ENCODE measurements at places on chromosomes 5 and 9.

GRCh38 chr9:4984621-4985385 is at the start of gene JAK2:
Gene JAK2, plus strand, starts transcription at chr9:4985272. Its CDS starts 36,716 bp downstream, at chr9:5021988.
- DNase-seq: peak; percentile 63

DNA sequence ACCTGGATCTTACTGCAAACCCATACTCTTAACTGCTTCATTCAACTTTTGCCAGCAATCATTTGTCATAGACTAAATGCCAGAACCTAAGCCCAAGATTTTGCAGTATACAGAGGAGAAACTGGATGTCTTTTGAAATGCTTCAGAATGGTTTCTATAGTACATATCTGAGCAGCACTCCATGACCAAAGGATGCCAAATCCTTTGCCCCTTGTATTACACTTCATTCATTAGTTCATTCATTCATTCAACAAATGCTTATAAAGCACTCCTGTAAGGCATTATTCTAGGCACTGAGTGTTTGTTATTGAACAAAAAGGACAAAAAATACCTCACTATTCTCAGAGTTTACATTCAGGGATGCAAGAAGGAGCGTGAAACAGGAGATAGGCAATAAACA is 119.9 kb downstream of the SLC1A3 start:
- no peak for DNase-seq

- DNase-seq: no peak
Observed at GRCh38 chr5:1199649-1200494, 1.5 kb upstream of the SLC6A19 start.

DNA sequence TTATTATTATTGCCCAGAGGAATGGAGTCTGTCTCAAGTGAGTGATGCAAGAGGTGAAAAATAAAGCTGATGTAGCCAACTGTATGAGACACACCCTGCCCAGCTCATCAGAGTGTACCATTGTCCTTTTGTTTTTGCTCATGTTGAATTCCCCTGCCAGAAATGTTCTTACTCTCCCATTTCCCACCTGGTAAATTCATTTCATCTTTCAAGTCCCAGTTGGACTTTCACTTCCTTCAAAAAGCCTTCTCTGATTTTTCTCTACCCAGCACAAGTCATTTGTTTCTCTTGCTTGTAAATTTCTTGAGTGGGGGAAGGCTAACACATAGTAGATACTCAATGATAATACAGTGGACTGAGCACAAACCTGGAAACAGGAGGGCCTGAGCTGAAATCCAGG is 394.5 kb upstream of the ZNF462 start:
- DNase-seq: no peak

DNA sequence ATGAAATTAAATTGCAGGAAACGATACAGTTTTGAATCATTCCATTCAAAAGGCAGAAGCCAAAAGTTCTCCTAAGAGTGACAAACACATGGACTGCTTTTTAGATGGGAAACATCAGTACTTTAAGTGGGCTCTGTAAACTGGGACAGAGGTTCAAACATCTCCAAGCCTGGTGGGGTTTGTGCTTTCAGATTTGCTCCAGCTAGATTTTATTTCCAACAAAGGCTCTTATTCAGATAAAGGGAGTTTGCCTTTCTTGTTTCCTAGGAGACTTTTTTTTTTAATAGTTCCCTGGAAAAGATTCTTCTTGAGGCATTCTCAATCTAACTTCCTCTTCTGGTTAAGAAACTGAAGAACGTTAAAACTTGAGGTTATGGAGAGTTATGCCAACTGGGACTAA is 277.6 kb downstream of the TMEM38B start:
- no peak for DNase-seq

- no peak for DNase-seq
Observed at GRCh38 chr9:20591223-20591622, 31.1 kb downstream of the MLLT3 start.

GRCh38 chr5:179245031-179245430 is 100.2 kb downstream of the ADAMTS2 start:
- DNase-seq: no peak
